ENCODE measurements at places on chromosomes 3 and 15. TPM values are rescaled to one million over a fixed set of nuclear protein-coding genes. Genes with fewer than 3 reads are reported as not detected.
A peak's percentile ranks its signal among the peaks of the same experiment; 100 is the strongest.

DNA sequence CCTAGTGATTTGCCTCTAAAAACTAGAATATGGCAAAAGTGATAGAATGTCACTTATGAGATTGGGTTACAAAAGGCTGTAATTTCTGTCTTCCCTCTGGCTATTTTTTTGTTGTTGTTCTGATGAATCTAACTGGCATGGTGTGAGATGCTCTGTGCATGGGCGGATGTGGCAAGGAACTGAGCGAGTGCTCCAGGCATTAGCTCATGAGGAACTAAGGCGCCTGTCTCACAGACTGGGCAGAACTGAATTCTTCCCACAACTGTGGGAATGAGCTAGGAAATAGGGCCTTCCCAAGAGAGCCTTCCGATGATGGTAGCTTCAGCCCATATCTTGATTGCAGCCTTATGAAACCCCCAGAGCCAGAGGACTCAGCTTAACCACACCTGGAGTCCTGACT, 222.5 kb downstream of the NR2F2 start:
- DNase-seq, result no peak

- DNase-seq, result no peak
Measured at GRCh38 chr3:106025151-106025722, 156.4 kb upstream of the CBLB start.

DNA sequence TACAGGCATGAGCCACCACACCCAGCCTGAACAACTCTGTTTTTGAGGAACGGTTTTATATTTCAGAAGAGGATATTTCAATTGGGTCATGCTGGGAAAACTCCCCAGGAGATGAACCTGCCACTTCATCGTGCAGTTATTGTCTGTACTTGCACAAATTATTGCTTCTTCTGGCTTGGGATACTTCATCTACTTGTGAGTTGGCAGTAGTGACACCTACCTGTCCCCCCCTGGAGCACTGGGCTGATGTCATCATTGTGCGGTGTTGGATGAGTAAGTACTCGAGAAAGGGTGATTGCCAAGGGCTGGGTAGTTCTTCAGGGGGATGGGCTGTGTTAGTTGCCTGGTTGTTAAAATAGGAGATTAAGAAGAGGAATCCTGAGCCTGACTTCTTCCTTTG, 85.1 kb upstream of the SAMMSON start:
- no peak for DNase-seq

- no peak for DNase-seq
Measured at GRCh38 chr3:145716519-145716918, 444.5 kb downstream of the PLOD2 start.

DNA sequence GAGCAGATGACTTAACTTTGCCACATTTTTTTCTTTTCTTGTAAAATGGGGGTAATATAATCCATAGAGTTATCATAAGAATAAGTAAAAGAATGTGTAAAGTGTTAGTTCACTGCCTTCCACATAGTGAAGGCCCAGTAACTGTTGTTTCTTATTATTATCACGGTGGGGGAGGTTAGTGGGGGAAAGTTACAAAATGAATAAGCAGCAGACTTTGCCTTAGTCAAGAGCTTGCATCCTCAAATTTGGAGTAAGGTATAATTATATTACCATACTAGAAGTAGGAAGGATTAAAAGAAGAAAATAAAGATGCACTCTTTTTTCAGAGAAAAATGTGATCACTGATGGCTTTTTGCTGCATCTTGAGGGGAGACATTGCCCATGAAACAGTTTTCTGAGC, 247.6 kb downstream of the PTPRG start:
- DNase-seq, result no peak

DNA sequence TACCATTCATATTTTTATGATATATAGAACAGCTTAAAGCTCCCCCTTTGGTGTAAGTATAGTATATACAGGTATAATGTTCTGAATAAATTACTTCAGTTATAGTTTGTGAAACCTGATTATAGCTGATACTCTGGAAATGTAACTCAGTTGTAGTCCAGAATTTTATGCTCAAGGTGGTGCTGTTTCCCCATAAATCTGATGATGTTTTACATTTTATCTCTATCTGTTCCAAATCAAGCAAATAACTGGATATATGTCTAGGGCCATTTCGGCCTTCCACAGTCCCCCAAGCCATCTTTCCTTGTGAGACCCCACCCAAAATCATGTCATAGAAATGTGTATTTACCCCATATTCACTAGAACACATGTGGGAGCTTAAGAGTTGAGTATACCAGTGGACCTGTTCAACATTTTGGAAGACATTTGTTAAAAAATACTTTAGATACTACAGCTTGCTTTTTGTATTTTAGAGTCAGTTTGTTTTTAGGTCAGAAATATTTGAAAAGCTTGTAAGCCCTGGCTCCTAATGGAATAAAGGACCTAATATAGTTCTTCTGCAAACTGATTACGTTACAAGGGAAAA, 107.1 kb downstream of the ATG7 start:
- peak; percentile 86 for DNase-seq

- no peak for DNase-seq
Measured at GRCh38 chr15:79815468-79815867, 81.3 kb downstream of the MTHFS start.

- DNase-seq, result no peak
Measured at GRCh38 chr15:73270366-73271097, 98.2 kb downstream of the HCN4 start.

MAGEF1 gene
- 50.8 TPM for total RNA-seq

DNA sequence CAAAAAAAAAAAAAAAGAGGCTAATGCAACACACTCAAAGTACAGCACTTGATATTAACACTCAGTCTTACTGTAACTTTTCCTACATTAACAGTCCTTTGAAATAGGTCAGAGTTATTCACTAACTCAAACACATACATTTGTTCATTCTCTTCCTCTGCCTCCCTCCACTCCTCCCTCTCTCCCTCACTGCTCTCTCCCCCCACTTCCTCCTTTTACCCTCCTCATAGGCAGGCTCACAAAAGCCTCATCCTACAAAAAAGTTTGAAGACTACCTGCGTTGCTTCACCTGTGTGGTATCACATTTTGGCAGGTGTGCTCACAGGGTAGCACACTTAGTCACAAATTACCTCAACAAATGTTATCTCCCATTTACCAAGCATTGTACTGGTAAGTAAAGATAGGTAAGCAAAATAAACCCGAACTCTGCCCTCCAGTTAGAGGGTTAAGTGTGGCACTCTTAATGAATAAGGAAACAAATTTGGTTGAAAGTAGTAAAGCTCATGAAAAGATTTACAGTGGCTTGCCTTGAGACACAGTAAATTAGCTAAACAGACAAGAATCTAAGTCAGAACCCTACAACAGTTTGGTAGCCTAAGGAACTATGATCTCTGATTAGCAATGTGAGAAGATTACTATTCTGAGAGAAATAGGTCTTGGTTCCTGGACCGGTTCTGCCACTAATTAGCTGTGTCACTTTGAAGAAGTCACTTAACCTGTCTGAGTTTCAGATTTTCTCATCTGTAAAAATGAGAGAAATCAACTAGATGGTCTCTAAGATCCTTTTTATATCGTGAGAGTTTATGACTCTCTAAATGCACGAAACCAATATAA, 151.0 kb upstream of the MLF1 start:
- no peak for DNase-seq

- no peak for DNase-seq
Measured at GRCh38 chr15:69784798-69785566, 312.7 kb downstream of the TLE3 start.

PARP9 gene
- total RNA-seq, result 24.4 TPM

GRCh38 chr15:47725906-47726305, 8.6 kb downstream of the SEMA6D start:
- no peak for DNase-seq

GRCh38 chr3:139547666-139548065, 8.1 kb upstream of the RBP1 start:
- DNase-seq, result no peak

PYGO1 gene
- total RNA-seq, result not detected

NR2E3 gene
- total RNA-seq, result not detected

DNA sequence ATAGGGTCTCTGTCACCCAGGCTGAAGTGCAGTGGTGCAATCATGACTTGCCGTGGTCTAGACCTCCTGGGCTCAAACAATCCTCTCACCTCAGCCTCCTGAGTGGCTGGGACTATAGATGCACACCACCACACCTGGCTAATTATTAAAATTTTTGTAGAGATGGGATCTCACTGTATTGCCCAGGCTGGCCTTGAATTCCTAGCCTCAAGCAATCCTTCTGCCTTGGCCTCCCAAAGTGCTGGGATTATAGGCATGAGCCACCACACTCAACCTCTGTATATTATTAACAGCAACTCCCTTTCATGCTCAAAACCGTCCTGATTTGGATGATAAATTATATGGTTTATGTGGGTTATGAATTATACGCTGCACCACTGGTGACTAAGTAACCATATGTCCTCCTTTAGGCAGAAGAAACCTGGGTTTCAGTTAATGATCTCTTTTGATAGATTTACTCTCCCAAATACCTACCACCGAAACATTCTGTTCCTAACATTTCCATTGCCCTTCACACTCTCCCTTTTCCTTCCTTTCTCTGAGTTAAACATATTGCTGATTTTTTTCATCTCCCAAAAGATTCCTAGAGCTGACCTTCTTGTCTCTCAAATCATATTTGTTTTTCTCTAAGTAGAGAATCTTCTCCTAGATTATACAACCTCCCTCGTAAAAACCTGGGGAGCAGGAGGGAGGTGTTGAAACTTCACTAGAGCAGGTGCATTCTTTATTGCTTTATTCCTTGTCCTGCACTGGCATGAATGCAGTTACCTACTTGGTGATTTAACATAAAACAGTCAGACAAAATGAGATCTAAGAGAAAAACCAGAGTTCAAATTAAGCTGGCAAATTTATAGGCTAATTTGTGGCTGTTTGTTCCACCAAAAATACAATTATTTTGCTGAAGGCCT, 32.9 kb downstream of the PCYT1A start:
- DNase-seq, result no peak
